ENCODE measurements at places on chromosomes 1 and 21. TPM values are rescaled to one million over a fixed set of nuclear protein-coding genes. Genes with fewer than 3 reads are reported as not detected.

DNA sequence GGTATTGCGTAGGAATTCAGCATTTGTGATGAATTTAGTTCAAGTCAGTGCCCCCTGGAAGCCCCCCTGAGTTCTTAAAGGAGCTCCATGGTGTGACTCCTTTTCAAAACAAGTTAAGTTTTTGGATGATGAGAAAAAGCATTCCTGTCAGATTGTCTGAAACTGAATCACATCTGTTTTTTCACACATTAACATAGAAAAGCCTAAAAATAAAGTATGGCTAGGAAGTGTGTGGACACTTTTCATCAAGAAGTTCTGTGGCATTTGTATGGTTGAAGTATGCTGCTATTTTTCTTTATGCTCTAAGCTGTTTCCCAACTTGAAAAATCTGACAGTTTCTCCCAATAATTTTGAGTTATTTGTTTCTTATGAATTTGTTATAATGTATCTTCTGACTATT lies 33.7 kb downstream of the PRDM2 start:
- H3K27ac ChIP-seq = peak overlapping the region; percentile 83
- H3K36me3 ChIP-seq = peaks cover 2% of the 10 kb centered on the region
- H3K27me3 ChIP-seq = no peaks in the 10 kb centered on the region
- DNase-seq = no peak

DNA sequence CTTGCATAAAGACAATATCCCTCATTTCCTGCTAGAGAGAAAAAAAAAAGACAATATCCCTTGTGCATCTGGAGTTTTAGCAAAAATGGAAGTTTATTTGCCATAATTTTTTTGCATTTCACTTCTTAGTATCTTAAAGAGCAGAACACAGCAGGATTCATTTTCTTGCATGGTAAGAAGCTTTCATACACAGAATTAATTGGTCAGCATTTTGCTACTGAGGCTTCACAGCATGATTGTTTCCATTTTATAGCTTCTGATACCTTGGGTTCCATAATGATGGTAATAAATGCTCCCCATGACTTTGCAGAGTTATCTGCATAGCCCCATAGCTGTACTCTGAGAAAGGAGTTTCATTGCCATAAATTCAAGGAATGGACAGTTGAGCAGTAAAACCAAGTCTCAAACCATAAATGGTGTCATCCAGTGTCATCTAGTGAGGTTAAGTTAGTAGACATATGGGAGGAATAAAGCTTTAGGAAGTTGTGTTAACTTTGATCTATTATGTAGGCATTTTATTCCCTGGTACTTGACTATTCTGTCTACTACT lies 88.8 kb upstream of the PLD5 start:
- H3K27me3 ChIP-seq = no peaks in the 10 kb centered on the region
- no peak overlapping the region for H3K27ac ChIP-seq
- no peak overlapping the region for H3K4me3 ChIP-seq
- H3K36me3 ChIP-seq = no peaks in the 10 kb centered on the region
- no peaks in the 10 kb centered on the region for H3K4me1 ChIP-seq
- no peak for DNase-seq

GRCh38 chr1:214330222-214330621 lies 49.3 kb downstream of the SMYD2 start:
- no peak overlapping the region for H3K4me3 ChIP-seq
- H3K4me1 ChIP-seq = peaks cover 16% of the 10 kb centered on the region
- H3K36me3 ChIP-seq = peaks cover 14% of the 10 kb centered on the region
- H3K27me3 ChIP-seq = no peaks in the 10 kb centered on the region

GRCh38 chr1:79252598-79252997 lies 246.1 kb upstream of the ADGRL4 start:
- no peak overlapping the region for H3K4me3 ChIP-seq
- no peaks in the 10 kb centered on the region for H3K27me3 ChIP-seq
- H3K4me1 ChIP-seq = no peaks in the 10 kb centered on the region
- no peak overlapping the region for H3K27ac ChIP-seq
- no peak for DNase-seq

- H3K4me1 ChIP-seq = peaks cover 53% of the 10 kb centered on the region
- H3K27ac ChIP-seq = peak overlapping the region; percentile 86
- no peak overlapping the region for H3K4me3 ChIP-seq
- H3K27me3 ChIP-seq = no peaks in the 10 kb centered on the region
- DNase-seq = no peak
Measured at GRCh38 chr1:178928976-178929375, 58.1 kb upstream of the ANGPTL1 start.

GRCh38 chr21:45767071-45768006 lies 123.8 kb downstream of the PCBP3 start:
- H3K36me3 ChIP-seq = no peaks in the 10 kb centered on the region
- no peak overlapping the region for H3K4me3 ChIP-seq
- H3K27ac ChIP-seq = no peak overlapping the region
- DNase-seq = no peak
- H3K27me3 ChIP-seq = no peaks in the 10 kb centered on the region
- peaks cover 12% of the 10 kb centered on the region for H3K4me1 ChIP-seq

GRCh38 chr1:31621498-31621820 lies 4.0 kb downstream of the HCRTR1 start:
- no peak for DNase-seq
- H3K27ac ChIP-seq = no peak overlapping the region
- H3K4me1 ChIP-seq = peaks cover 5% of the 10 kb centered on the region
- no peaks in the 10 kb centered on the region for H3K36me3 ChIP-seq
- no peak overlapping the region for H3K4me3 ChIP-seq

- H3K27me3 ChIP-seq = no peaks in the 10 kb centered on the region
- H3K4me1 ChIP-seq = peaks cover 28% of the 10 kb centered on the region
- H3K27ac ChIP-seq = peak overlapping the region; percentile 99
- no peak for DNase-seq
Measured at GRCh38 chr1:28246427-28246832, 10.5 kb downstream of the ATP5IF1 start.

DNA sequence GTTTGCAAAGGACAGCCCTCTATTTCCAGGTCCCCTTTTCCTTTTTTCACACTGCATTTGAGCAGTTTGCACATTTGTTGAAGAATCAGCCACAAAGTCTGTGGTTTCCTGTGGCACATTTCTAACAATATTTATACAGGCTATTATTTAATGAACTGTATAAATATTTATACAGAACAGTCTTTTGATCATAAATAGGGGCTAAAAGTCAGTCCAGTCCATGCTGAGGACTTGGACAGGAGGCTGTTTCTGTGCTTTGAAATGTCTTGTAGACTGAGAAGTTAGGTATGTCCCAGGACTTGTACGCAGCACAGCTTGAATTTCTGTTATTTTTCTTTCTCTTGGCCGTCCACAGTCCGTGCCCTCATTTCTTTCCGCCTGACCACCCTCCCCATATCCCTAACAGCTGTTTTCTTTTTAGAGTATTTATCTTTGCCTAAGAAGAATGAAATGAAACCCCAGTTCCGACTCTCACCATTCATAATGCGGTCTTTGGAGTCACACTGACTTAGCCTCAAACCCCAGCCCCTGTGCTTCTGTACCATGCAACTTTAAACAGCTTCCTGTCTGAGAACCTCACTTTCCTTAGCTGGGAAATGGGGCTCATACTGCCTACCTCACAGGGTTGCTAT lies 19.7 kb downstream of the FGGY start:
- DNase-seq = no peak
- peak overlapping the region; percentile 57 for H3K27ac ChIP-seq
- peaks cover 42% of the 10 kb centered on the region for H3K27me3 ChIP-seq
- no peaks in the 10 kb centered on the region for H3K36me3 ChIP-seq
- H3K4me1 ChIP-seq = peaks cover 36% of the 10 kb centered on the region

- H3K27me3 ChIP-seq = no peaks in the 10 kb centered on the region
- peak; percentile 88 for DNase-seq
- H3K27ac ChIP-seq = no peak overlapping the region
- H3K36me3 ChIP-seq = no peaks in the 10 kb centered on the region
- H3K4me3 ChIP-seq = no peak overlapping the region
- peaks cover 21% of the 10 kb centered on the region for H3K4me1 ChIP-seq
Measured at GRCh38 chr1:179002552-179003345, 22.9 kb upstream of the FAM20B start.

DNA sequence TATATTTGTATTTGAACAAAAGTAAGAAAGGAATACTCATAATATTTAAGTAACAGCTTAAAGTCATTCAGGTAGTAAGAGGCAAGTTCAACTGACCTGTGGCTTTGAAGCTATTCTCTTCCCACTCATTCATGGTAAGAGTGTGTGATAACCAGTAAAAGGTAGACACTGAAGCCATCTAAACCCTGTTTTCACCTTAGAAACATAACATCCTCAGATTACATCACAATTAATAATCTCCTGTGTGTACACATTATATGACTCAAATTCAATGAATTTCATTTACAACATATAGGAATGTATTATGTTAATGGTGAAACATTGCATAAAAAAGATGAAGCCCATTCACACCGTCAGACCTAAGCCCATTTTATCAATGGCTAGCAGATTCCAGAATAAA lies 364.8 kb upstream of the SNX7 start:
- peaks cover 12% of the 10 kb centered on the region for H3K4me1 ChIP-seq
- H3K27ac ChIP-seq = no peak overlapping the region
- H3K4me3 ChIP-seq = no peak overlapping the region
- H3K36me3 ChIP-seq = no peaks in the 10 kb centered on the region
- no peak for DNase-seq
- H3K27me3 ChIP-seq = no peaks in the 10 kb centered on the region

GRCh38 chr1:204503913-204504519 lies 9.4 kb upstream of the PIK3C2B start:
- no peaks in the 10 kb centered on the region for H3K36me3 ChIP-seq
- H3K27me3 ChIP-seq = no peaks in the 10 kb centered on the region
- DNase-seq = no peak
- H3K4me1 ChIP-seq = peaks cover 25% of the 10 kb centered on the region
- no peak overlapping the region for H3K27ac ChIP-seq

DNA sequence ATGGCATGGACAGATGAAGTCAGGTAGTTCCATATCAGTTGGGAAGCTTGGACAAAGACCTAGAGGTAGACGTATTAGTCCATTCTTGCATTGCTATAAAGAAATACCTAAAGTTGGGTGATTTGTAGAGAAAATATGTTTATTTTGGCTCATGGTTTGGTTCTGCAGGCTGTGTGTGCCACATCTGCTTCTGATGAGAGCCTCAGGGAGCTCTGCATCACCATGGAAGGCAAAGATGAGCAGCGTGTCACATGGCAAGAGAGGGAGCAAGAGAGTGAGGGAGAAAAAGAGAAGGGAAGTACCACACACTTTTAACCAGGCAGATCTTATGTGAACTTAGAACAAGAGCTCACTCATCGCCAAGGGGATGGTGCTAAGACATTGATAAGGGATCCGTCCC lies 9.0 kb downstream of the TSACC start:
- peaks cover 6% of the 10 kb centered on the region for H3K4me1 ChIP-seq
- H3K27me3 ChIP-seq = peaks cover 66% of the 10 kb centered on the region
- no peak for DNase-seq
- H3K27ac ChIP-seq = no peak overlapping the region

GRCh38 chr1:175380521-175381300 lies 188.1 kb upstream of the KIAA0040 start:
- no peak overlapping the region for H3K27ac ChIP-seq
- no peaks in the 10 kb centered on the region for H3K27me3 ChIP-seq
- H3K4me3 ChIP-seq = no peak overlapping the region
- H3K4me1 ChIP-seq = no peaks in the 10 kb centered on the region
- no peaks in the 10 kb centered on the region for H3K36me3 ChIP-seq

DNA sequence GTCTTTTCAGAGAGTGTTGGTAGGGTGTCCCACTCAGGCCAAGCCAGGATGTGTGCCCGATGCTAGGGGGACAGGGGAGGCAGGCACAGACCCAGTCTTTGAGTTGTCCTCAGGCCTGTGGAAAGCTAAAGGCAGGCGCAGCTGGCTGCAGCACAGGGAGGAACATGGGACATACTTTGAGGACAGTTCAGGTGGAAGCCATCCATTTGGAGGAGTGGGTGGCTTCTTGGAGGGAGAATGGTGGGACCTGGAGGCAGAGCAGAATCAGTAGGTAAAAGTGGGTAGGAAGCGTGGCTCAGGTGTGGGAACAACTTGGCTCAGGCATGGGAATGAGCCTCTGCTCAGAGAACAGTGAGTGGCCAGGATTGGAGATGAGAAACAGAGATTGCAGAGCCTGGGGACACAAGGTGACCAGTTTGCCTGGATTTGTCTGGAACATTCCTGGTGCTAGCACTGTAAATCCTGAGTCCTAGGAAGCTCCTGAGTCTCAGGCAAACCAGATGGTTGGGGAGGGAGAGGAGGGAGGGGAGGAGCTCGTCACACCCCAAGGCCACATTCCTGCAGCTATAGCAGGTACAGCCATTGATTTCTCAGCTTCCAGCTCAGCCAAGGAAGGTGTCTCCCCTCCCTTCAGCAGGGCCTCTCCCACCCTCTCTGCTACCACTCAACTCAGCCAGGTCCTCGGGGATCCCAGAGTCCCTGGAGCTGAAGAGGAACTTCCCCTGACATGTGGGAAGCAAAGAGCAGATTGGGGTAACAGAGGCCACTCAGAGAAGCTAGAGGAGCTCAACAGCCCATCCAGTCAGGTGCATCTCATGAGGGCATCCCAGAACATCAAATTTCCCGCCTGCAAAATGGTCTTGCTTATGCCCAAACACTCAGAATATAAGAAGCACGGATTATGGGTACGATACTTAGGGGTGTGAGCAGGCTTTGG lies 65.2 kb upstream of the TINAGL1 start:
- no peaks in the 10 kb centered on the region for H3K4me1 ChIP-seq
- no peaks in the 10 kb centered on the region for H3K36me3 ChIP-seq
- no peak overlapping the region for H3K4me3 ChIP-seq
- H3K27ac ChIP-seq = no peak overlapping the region
- peaks cover 37% of the 10 kb centered on the region for H3K27me3 ChIP-seq

- peaks cover 3% of the 10 kb centered on the region for H3K4me1 ChIP-seq
- H3K27me3 ChIP-seq = no peaks in the 10 kb centered on the region
- peaks cover 3% of the 10 kb centered on the region for H3K36me3 ChIP-seq
- H3K27ac ChIP-seq = no peak overlapping the region
- H3K4me3 ChIP-seq = no peak overlapping the region
Measured at GRCh38 chr1:235421751-235422150, 54.5 kb downstream of the TBCE start.

DNA sequence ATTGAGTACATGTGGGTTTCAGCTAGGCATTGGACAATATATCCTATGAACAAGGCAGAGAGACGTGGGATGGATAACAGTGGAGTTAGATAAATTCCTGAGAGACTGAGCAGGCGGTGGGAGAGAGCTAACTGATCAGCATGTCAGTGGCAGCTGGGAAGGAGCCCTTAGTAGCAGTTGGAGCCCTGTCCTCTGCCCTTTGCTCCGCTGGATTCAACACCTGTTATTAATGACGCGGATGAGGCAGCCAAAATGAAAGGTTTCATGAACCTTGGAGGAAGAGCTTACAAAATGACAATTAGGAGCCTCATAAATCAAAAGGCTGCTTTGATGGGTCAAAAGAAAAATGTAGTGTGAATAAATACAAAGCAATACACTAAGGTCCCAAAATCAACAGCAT lies 16.1 kb downstream of the UBIAD1 start:
- no peak overlapping the region for H3K4me3 ChIP-seq
- peaks cover 17% of the 10 kb centered on the region for H3K36me3 ChIP-seq
- H3K4me1 ChIP-seq = peaks cover 28% of the 10 kb centered on the region
- no peak overlapping the region for H3K27ac ChIP-seq
- no peak for DNase-seq

- DNase-seq = no peak
- no peaks in the 10 kb centered on the region for H3K4me1 ChIP-seq
- H3K4me3 ChIP-seq = no peak overlapping the region
Measured at GRCh38 chr1:91124989-91125417, 103.2 kb upstream of the ZNF644 start.

- H3K4me1 ChIP-seq = peaks cover 2% of the 10 kb centered on the region
- no peak overlapping the region for H3K4me3 ChIP-seq
Measured at GRCh38 chr1:117719004-117719403, 113.2 kb downstream of the TENT5C start.

The RGS13 gene
- total RNA-seq = not detected

The TMEM61 gene
- not detected for total RNA-seq

The ATP1A4 gene
- not detected for total RNA-seq

The LRRC71 gene
- total RNA-seq = 0.35 TPM

The TMEM269 gene
- 0.67 TPM for total RNA-seq

The MTARC2 gene
- total RNA-seq = 27.9 TPM

The FAM229A gene
- total RNA-seq = 8.5 TPM

The C1orf141 gene
- total RNA-seq = not detected

The ZFP69 gene
- total RNA-seq = 4.9 TPM

The ANKRD35 gene
- total RNA-seq = not detected

The AGMAT gene
- 0.19 TPM for total RNA-seq

The TMEM79 gene
- total RNA-seq = 3.3 TPM
